NB4 (cell line): ENCODE measurements at places on chromosomes 11 and 22.

DNA sequence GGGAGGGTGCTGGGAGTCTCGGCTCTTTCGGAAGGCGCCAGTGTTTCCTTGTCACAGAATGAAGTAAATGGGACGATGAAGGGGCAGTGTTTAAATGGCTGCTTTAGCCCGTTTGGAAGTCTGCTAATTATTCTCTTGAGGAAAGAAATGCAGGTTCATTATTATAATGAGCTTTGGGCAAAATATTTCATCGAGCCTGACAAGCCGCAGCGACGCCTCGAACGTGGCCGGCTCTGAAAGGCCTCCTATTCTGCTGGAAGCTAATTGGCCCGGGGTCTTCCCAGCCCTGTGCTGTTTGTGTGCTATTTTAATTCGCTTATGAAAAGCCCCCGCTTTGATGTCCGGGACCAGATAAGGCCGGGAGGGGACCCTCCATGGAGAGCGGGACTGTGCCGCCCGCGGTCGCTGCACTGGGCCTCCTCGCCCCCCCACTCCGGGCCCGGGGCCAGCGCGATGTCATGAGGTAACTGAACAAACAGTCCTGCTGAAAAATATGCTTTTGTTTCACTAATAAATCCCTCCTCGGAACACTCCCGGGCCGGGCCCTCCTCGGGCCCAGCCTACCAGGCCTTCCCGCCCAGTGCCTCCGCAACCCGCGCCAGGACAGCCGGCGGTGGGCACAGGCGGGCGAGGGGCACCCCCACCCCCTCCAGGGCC, 78.4 kb downstream of the CDKN1C start:
- no peak for DNase-seq

GRCh38 chr11:61460474-61460881, 30.6 kb downstream of the SDHAF2 start:
- no peak for DNase-seq

- DNase-seq, result no peak
These were observed 264.1 kb upstream of the PLET1 start for GRCh38 chr11:112524798-112525197.

DNA sequence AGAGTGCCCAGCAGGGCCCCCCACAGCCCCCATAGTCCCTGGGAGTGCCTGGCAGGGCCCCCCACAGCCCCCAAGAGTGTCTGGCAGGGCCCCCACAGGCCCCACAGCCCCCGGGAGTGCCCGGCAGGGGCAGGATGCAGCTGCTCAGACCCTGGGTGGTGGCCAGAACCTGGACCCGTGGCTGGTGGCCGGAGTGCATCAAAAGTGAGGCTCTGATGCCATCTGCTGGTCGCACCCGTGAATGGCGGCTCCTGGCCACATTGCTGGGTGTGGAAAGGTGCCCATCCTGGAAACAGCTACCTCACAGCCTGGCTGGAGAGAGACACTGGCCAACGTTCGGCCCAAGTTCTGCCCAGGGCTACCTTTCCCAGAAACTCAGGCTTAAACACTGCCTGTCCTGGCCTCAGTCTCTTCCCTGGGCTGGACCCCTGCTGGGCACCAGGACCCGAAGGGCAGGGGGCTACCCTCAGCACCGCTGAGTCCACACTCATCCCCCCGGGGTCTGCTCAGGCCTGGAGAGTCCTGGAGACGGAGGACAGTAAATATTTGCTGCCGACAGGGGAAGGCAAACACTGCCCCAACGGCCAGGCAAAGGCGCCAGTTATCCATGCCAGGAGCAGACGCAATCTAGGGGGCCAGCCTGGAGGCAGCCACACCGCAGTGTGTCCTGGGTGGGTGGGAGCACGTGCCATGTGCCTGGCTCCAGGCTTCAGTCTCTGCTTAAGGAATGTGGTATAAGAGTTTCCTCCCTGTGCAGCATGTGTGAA, 4.4 kb downstream of the INS start:
- peak; percentile 57 for DNase-seq

DNA sequence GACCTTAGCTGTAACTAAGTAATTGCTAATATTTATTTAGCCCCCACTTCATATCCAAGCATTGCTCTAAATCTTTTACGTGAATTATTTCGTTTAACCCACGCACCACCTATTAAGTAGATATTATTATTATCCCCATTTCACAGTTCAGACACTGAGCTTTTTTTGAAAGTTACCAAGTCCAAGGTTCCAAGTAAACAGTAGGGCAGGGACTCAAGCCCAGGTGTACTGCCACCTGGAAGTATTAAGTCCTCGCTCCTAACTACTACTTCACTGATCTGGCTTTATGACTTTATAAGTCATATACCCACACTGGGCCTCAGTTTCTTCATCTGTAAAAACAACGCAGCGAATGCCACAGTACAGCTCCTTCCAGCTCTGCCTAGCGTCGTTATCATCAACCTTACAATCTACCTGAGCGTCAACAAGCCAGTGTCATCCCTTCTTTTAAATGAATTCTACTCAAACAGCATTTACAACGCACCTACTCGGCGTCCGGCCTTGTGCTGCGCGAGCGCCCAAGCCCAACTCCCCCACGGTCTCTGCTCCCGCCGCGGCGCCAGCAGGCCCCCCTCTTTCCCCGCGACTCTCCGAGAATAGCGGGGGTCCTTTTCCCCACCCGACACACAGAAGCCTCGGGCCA, 624 bp downstream of the TMEM41B start:
- DNase-seq, result peak; percentile 47

- no peak for DNase-seq
These were observed 32.2 kb downstream of the C11orf91 start for GRCh38 chr11:33668468-33668825.

DNA sequence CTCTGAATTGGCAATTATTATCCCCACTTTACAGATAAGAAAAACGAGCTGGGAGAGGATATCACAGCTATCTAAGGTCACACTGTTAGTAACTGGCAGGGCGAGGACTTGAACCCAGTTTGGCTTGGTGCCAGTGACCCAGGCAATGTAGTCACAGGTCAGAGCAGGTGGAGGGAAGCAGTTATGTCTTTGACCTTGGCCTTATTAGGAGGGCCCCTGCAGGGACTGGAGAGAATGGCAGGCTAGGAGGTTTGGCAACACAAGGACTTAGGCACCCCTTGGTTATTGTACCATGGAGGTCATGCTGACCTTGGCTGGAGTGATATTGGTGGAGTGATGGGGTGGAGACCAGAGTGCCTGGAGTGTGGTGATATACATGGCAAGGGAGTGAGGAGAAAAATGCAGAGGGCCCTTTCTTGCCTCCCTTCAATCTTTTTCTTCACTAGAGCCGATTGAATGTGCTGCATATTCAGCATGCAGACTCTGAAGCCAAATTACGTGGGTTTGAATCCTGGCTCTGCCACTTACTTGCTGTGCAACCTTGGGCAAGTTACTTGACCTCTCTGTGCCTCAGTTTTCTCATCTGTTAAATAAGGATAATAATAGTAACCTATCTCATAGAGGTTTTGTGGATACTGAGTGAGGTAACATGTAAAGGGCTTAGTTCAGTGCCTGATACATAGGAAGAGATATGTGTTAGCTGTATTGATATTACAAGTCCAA, 92.7 kb upstream of the TBCEL start:
- peak; percentile 21 for DNase-seq
